ENCODE measurements at places on chromosomes 2 and 18.

- no peak overlapping the region for H3K27ac ChIP-seq
- H3K27me3 ChIP-seq = no peaks in the 10 kb centered on the region
- H3K4me3 ChIP-seq = no peak overlapping the region
Observed at GRCh38 chr2:22995576-22995975, 389.4 kb upstream of the KLHL29 start.

- H3K27ac ChIP-seq = no peak overlapping the region
- H3K27me3 ChIP-seq = no peaks in the 10 kb centered on the region
- H3K4me3 ChIP-seq = no peak overlapping the region
- DNase-seq = no peak
- no peaks in the 10 kb centered on the region for H3K4me1 ChIP-seq
Observed at GRCh38 chr2:100900156-100900795, 80.3 kb downstream of the NPAS2 start.

DNA sequence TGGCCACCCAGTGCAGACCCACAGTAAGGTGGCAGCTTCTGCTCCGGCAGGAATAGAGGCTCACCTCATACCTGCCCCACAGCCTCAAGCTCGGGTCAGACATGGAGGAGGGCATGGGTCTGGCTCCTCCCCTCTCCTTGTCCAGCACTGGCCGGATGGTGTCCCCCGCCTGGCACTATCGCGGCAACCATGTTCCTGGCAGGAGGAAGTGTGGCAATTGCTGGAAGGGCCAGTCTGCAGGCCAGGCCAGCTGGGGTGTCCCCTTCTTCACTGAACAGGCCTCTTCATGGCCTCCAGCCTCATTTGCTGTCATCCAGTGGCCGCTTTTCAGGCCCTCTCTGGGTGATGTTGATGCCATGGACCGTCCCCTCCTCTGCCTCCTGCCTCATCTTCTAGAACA, 41.4 kb upstream of the SMAD7 start:
- H3K27me3 ChIP-seq = no peaks in the 10 kb centered on the region
- no peaks in the 10 kb centered on the region for H3K36me3 ChIP-seq
- H3K4me3 ChIP-seq = no peak overlapping the region
- H3K4me1 ChIP-seq = 0 out of 2 replicates have a peak, but pooled peaks cover 1% of the 10 kb centered on the region
- no peak overlapping the region for H3K27ac ChIP-seq

- no peaks in the 10 kb centered on the region for H3K27me3 ChIP-seq
- DNase-seq = no peak
- H3K36me3 ChIP-seq = no peaks in the 10 kb centered on the region
Observed at GRCh38 chr2:155062250-155062921, 363.9 kb downstream of the KCNJ3 start.

DNA sequence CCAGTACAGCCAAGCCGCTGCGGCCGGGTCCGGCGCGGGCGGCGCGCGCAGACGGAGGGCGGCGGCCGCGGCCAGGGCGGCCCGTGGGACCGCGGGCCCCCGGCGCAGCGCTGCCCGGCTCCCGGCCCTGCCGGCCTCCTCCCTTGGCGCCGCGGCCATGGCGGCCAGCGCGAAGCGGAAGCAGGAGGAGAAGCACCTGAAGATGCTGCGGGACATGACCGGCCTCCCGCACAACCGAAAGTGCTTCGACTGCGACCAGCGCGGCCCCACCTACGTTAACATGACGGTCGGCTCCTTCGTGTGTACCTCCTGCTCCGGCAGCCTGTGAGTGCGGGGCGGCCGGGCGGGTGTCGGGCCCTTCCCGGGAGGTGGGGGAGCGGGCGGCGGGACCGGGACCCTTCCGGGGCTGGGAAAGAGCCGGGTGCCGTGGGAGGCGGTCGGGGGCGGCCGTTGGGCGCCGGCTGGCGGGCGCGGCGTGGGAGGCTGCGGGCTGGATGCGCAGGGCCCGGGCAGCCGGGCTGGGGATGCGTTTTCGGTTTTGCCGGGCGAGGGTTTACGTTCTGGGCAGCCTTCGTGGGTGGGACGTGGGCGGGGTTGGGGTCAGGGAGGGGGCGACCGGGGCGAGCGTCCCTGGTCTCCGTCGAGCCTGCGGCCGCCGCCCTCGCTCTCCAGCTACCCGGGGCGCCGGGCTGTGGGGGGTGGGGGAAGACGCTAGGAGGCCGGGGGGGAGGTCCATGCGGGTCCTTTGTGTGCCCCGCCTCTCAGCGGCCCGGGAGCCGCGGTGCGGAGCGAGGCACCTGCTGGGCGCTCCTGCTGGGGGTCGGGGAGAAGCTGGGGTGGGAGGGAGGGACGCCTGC, 537 bp downstream of the AGFG1 start:
- peaks cover 4% of the 10 kb centered on the region for H3K4me1 ChIP-seq
- H3K27ac ChIP-seq = no peak overlapping the region
- H3K27me3 ChIP-seq = no peaks in the 10 kb centered on the region

DNA sequence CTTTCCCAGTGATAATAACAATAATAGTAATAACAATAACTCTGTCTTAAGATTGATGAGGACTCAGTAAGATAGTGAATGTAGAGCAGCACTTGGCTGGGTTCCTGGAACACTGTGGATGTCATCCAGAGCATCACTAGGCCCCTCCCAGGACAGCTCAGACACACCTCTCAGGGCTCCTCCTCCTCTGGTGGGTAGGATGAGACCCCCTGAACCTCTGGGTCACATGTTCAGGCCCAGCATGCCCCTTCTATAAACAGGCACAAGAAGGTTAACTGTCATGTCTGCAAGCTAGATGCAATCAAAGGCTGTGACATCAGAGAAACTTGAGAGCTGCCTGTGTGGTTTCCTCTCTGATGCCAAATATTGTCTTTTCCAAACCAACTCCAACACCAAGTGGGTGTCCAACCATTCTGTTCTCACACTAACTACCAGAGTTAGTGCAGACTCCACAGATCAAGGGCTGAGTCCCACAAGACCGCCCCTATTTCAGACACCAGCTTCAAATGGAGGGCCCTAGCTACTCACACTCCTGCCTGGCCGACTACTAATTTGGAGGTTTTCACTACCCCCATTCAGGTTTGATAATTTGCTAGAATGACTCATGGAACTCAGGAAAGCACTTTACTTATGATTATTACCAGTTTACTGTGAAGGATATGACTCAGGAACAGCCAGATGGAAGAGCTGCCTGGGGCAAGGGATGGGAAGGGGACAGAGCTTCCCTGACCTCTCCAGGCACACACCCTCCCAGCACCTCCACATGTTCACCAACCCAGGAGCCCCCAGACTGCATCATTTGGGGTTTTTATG, 46.4 kb upstream of the BZW1 start:
- H3K36me3 ChIP-seq = no peaks in the 10 kb centered on the region
- H3K4me1 ChIP-seq = no peaks in the 10 kb centered on the region
- H3K27me3 ChIP-seq = no peaks in the 10 kb centered on the region
- H3K4me3 ChIP-seq = no peak overlapping the region
- DNase-seq = no peak

DNA sequence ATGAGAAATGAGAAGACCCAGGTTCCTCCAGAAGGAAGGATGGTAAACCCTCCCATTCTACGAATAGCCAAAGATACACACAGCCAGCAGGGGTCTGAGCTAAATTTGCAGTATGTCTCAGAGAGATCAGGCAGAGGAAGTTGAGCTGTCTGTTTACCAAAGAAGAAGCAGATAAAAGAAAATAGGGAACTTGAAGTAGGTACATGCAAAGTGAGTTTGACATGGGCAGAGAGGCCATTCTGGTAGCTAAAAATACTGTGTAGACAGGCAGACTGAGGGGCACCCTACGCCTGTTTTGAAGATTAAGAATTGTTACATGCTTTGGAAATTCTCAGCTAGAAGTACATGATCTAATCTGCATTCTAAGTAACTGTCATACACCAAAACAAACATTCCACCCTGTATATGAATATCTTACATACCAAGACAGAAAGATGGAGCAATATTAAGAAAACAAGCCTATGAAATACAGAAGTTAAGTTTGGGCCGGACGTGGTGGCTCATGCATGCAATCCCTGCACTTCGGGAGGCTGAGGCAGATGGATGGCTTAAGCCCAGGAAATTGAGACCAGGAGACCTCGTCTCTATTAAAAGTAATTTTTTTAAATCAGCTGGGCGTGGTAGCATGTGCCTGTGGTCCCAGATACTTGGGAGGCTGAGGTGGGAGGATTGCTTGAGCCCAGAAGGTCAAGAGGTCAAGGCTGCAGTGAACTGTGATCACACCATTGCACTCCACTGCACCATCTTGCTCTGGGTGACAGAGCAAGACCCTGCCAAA, 157.9 kb downstream of the ANKRD44 start:
- no peaks in the 10 kb centered on the region for H3K36me3 ChIP-seq
- no peaks in the 10 kb centered on the region for H3K4me1 ChIP-seq
- no peaks in the 10 kb centered on the region for H3K27me3 ChIP-seq
- H3K4me3 ChIP-seq = no peak overlapping the region
- no peak overlapping the region for H3K27ac ChIP-seq

DNA sequence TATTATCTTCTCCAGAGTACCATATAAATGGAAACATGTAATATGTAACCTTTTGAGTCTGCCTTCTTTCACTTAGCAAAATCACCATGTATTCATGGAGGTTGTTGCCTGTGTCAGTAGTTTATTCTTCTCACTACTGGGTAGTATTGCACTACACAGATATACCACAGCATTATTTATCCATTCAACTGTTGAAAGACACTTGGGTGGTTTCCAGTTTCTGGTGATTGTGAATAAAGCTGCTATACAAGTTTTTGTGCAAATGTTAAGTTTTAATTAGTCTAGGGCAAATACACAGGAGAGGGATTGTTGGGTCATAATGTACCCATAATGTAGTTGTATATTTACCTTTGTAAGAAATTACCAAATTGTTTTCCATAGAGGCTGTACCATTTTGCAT, 29.6 kb upstream of the RPRD1A start:
- no peak overlapping the region for H3K4me3 ChIP-seq
- no peaks in the 10 kb centered on the region for H3K4me1 ChIP-seq
- H3K27ac ChIP-seq = no peak overlapping the region
- H3K36me3 ChIP-seq = no peaks in the 10 kb centered on the region

DNA sequence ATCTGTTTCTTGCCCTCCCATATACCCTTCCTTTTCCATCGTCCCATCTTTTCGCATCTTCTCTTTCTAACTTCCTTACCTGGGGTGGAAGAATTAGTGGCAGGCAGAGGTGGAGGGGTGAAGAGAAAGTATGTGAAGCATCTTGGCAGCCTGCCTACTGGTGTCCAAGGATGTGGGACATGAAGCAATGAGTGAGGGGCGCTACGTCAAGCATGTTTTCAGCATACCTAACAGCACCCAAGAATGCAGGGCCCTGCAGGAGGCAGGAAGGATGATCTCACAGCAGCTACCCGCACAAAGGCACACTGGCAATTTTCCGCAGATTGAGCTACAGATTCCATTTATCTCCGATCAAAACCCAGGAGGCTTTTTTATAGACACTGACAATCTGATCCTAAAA, 42.2 kb downstream of the METTL4 start:
- H3K36me3 ChIP-seq = no peaks in the 10 kb centered on the region
- no peak overlapping the region for H3K27ac ChIP-seq
- H3K4me3 ChIP-seq = no peak overlapping the region
- peak; percentile 16 for DNase-seq

DNA sequence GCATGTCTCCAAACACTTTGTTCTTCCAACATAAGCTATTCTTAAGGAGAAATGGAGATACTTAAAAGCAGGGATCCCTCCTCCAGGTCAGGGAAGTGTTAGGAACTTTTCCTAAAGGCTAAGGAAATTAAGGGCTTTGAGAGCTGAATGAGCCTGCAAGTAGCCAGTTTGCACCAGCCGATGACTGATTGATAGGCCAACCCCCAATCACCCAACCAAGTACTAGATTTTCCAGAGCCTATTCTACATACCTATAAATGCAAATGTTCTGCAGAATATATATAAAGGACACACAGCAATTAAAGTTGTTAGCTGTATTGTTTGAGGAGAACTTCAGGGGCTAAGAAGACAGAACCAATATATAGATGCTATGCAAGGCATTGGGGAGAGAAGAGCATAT, 547.6 kb downstream of the NRXN1 start:
- no peak overlapping the region for H3K4me3 ChIP-seq
- H3K27me3 ChIP-seq = no peaks in the 10 kb centered on the region
- H3K4me1 ChIP-seq = no peaks in the 10 kb centered on the region
- DNase-seq = no peak
- no peak overlapping the region for H3K27ac ChIP-seq
